ENCODE measurements at places on chromosomes 1 and 21.

DNA sequence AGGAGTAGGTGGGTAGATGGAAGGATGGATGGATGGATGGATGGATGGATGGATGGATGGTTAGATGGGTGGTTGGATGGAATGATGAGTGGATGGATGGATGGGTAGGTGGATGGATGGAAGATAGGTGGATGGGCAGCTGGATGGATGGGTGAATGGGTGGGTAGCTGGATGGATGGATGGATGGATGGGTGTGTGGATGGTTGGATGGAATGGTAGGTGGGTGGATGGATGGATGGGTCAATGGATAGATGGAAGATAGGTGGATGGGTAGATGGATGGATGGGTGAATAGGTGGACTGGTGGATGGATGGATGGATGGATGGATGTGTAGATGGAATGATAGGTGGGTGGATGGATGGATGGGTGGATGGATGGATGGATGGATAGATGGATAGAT is 164.0 kb upstream of the VAMP3 start:
- no peak for DNase-seq

- DNase-seq, result no peak
These were observed 7.0 kb downstream of the ENSA start for GRCh38 chr1:150622303-150622975.

DNA sequence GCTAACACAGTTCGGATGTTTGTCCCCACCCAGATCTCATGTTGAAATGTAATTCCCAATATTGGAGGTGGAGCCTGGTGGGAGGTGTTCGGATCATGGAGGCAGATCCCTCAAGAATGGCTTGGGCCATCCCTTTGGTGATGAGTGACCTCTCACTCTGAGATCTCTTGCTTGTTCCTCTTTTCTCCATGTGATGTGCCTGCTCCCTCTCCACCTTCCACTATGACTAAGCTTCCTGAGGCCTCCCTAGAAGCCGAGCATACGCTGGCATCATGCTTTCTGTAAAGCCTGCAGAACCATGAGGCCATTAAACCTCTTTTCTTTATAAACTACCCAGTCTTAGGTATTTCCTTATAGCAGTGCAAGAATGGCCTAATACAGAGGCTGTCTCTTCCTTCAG is 8.1 kb upstream of the PLA2G5 start:
- DNase-seq, result peak; percentile 57

GRCh38 chr21:37865156-37865555 is 51.1 kb downstream of the KCNJ6 start:
- DNase-seq, result peak; percentile 79

GRCh38 chr1:37017720-37018119 is 16.6 kb downstream of the GRIK3 start:
- DNase-seq, result no peak

DNA sequence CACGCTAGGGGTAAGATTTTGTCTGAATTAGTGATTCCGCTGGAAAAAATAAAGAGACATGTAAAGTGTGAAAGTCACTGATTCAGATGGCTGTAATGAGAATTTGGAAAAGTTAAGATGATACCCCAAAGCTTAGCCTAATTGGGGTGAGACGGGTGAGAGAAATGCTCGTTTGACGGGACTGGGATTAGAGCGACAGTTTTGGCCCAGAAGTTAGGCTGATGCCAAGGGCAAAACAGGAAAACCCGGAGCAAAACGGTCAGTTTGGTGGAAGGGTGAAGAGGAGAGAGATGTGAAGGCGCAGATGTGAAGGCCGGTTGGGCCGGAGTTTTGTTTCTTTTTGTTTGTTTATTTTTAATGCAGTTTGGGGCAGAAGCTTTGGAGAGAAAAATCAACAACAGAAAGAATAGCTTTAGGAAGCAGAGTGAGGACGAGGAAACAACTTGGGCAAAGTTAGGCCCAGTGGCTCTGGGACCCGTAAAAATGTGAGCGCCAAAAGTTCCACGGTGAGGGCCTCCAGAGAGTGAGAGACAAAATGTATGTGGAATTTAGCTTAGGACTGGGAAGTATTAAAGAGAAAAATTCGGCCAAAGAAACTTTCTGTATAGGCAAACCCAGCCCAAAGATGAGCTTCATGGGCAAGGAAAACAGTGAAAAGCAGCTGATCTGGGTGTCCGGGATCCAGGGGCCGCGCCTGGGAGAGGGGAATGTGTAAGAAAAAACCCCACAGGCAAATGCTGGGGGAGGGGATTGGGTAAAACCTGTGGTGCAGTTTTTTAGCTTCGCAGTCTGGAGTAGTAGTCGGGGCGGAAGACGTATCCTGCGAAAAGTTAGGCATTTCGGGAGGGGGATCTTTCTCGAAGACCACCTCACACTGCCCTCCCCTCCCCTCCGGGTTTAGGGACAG is 1.2 kb downstream of the DMRTA2 start:
- no peak for DNase-seq

DNA sequence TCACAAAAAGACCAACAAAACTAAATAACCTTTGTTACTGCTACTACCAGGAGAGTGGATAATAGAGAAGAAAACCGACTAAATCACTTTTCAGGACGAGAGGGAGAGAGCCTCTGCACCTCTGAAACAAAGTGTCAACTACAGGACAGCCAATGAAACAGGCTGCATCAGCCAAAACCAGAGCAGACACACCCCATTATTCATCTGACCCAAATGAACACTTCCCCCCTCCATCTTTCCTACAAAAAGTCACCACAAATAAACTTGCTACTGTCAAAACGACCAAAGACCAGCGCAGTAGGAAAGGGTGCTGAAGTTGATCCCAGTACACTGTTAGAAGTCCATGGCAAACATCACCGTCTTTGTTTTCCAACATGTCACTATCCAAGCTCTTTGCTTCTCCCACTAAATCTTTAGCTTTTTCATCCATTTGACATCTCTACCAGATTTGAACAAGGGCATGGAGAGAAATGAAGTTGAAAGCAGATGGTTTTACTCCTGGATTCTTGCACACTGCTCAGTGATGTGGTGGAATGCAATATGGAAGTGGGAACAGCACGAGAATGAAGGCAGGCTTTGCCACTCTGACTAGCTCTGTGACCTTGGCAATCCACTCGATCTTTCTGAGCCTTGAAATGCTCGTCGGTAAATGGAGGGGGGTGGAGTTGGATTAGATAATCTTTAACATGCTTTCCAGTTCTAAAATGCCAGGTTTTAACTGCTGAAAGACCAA is 20.5 kb downstream of the DSTYK start:
- DNase-seq, result no peak

GRCh38 chr1:217453816-217454215 is 177.1 kb downstream of the GPATCH2 start:
- no peak for DNase-seq

DNA sequence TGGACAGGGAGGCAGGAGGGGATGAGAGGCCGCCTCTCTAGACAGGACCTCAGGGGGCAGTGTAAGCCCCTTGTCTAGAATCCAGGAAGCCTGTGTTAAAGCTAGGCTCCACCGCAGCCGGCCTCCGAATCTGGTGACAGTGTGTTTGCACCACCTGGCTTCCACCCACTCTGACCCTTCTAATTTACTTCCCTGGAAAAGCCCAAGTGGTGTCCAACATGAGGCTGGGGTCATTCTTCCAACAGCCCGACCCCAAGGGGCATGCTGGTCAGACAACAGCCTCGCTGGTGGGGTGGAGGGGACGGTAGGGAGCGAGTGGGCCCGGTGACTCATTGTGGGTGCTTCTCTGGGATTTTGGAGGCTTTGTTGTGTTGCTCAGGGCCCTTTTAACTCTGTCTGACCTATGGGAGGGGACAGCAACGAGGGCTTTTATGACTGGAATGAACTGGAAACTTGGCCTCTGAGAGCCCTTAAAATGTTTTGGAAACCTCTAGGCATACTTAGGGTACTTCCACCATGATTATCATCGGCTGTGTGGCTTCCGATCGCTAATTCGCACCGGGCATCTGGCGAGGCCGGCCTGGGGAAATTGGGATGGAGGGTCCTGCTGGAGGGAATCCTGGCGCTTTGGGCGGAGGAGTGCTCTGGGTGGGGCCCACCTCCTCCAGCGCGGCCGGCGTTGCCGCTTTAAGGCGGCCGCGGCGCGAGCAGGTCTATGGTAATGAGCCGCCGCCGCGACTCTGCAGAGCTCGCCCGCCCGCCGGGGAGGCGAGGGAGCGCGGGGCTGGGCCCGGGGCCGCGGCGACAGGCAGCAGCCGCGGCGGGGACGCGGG is at the start of gene CELSR2:
CELSR2 (plus strand) TSS at position 743 of the 833 bp plus-strand sequence. CDS start 541 bp downstream, outside the sequence.
- DNase-seq, result peak; percentile 54

GRCh38 chr1:9653491-9654050 is 2.0 kb downstream of the PIK3CD start:
- DNase-seq, result peak; percentile 62

DNA sequence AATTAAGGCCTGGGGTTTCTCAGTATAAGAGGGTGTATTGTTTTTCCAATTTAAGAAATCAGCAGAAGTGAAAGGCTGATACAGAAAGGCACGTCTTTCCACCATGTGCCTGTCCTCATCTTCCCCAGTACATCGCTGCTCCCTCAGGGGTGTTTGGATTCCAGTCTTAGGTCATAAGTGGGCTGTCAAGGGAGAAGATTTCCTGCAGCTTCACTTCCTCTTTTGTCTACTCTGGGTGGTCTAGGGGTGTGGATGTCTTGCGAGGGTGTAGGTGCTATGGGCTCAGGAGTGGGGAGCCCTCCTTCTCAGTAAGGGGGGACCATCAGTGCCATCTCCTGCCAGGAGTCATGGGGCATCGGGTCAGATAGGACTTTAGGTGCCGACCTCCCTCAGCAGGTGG is 999.8 kb upstream of the NCAM2 start:
- DNase-seq, result no peak

DNA sequence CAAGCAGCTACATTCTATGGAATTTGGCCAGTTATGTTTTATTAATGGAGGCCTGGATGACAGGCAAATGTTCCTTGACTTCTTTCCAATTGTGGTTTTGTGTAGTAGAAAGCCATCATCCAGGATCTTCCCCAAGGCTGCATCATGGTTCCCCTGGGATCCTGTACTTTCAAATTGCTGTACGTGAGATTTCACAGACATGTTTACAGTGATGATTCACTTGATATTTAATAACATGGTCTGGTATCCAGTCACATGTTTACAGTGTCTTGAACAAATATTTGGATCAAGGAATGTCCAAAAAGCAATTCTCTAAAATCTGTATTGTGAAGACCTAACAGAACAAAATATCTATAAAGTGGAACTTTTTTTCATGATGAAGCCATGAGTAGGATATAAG is 68.3 kb upstream of the ST6GALNAC3 start:
- no peak for DNase-seq

- DNase-seq, result no peak
These were observed 217.0 kb downstream of the RWDD3 start for GRCh38 chr1:95451054-95451453.

GRCh38 chr1:87830432-87830978 is 501.8 kb downstream of the LMO4 start:
- peak; percentile 7 for DNase-seq

DNA sequence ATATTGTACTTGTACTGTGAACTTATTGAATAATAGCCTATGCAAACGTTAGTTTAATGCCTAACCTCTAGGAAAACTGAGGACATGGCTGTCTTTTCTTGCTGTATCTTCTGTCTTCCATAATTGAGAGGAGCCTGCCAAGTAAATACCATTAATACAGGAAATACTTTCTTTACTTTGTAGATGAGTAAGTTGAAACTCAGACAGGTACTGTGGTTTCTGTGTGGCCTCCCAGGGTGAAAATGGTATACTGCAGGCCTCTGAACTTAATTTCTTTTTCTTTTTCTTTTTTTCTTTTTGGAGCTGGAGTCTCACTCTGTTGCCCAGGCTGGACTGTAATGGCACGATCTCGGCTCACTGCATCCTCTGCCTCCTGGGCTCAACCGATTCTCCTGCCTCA is 208.8 kb upstream of the ADGRL4 start:
- DNase-seq, result no peak

- DNase-seq, result peak; percentile 52
These were observed 1.7 kb downstream of the PITHD1 start for GRCh38 chr1:23779826-23780371.

GRCh38 chr1:105204836-105205371 is 1455.2 kb downstream of the AMY1C start:
- no peak for DNase-seq

DNA sequence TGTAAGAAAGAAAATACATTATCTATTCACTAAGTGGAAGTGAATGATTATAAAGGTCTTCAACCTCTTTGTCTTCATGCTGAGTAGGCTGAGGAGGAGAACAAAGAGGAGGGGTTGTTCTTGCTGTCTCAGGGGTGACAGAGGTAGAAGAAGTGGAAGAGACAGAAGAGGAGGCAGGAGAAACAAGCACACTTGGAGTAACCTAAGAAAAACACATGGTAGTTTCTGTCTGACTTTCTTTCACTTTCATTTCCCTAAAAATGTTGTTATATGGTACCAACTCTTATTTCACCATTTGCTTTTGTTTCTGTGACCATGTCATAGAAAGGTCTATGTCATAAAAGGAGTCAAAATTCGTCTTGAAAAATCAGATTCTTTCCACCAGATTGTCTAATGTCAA is 696.6 kb upstream of the BRINP3 start:
- DNase-seq, result peak; percentile 80

GRCh38 chr1:27436204-27437159 is 44.1 kb downstream of the GPR3 start:
- DNase-seq, result peak; percentile 93

- DNase-seq, result no peak
These were observed 74.4 kb upstream of the HSD17B7 start for GRCh38 chr1:162716123-162716522.

DNA sequence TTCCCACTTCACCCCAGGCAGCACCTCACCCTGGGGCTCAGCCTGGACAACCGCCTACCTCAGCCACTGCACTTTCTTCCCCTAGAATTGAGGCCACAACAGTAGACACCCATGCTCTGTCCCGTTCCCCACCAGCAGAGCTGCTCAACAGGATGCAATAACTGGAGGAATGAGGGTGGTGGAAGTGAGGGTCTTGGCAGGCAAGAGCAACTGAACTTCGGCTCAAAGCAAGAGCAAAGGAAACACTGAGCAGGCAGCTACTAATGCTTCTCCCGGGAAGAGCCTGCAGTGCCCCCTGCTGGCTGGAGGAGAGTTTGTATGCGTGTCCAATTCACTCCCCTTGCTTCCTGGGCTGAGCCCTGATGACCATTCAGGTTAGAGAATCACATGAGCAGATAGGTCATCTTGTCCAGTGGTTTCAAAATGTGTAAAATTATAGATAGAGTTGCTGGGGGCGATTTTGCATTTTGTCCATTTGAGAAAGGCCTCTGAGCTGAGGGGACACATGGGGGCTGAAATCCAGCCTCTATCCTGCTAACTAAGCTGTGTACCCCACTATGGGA is 13.9 kb downstream of the NT5C1A start:
- DNase-seq, result peak; percentile 74
